ENCODE measurements at places on chromosomes 7 and 10.

DNA sequence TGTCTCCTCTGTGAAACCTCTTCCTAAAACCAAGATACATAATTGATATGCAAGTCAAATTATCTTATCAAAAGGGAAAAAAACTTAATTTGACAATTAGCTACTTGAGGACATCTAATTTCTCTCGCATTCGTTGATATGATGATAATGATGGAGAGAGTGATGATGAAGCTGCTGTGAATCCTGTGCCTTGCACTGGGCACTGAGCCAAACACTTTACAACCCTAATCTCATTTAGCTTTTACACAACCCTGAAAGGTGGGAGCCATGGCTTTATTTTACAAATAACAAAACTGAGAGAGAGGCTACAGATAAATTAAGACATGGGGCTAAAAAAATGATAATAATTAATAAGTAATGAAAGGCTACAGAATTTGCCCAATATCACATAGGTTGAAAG is 176.0 kb downstream of the NOC3L start:
- no peak for DNase-seq

DNA sequence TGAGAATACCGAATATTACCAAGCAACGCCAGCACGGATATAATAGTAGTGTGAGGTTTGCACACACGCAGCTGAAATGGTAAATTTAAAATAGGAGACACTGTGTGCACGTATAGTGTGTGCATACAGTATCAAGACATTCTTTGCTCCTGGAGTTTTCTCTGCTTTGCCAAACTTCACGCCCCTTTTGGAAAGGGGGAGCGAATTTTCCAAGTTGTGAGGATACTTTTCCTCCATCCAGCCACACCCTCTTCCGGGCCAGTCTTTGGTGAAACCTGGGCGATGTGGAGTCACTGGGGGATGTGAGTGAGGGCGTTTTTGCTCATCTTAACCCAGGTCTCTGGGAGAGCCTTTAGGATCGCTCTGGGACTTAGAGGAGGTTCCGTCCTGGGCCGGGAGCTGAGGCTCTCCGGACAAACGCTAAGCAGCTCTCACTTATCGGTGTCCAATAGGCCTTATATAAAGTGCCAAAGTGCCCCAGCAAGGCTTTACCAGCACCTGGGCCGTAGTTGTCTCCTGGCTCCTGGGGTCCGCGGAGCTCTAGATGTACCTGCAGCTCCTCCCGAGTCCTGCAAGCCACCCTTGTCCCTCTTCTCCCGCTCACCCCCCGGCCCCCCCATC is 160.0 kb upstream of the MKI67 start:
- DNase-seq = no peak

GRCh38 chr7:121994625-121995410 is 121.9 kb downstream of the PTPRZ1 start:
- peak; percentile 30 for DNase-seq

DNA sequence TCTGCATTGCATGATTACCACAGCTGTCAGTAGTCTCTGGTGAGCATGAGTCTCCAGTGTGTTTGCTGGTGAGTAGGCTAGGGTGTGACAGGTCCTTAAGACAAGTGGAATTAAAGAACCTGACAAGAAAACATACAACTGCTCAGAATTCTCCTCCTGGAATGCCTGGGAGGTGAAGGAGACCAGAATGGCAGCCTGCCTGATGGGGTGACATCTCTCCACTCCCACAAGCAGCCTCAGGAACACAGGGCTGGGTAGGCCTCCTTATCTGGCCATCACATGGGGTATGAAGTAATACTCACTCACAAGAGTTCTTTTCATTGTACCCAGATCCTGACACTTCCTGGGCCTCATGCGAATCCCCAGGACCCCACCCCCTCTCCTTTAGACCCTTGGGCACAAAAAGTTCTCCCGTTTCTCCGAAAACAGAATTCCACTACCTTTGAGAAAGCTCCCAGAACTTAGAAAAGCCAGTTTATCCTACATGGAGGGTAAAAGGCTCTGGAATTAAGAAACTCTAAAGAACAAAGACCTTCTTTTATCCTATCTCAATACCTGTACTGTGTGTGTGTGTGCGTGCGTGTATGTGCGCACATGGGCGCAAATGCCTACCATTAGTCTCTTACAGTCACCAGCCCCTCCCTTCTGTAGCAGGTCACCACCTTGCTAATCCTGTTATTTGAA is 33.4 kb upstream of the C1GALT1 start:
- DNase-seq = no peak

GRCh38 chr7:16918288-16918895 is 36.6 kb upstream of the AGR3 start:
- peak; percentile 36 for DNase-seq

- no peak for DNase-seq
Measured at GRCh38 chr7:152899004-152899403, 139.5 kb downstream of the ACTR3B start.

DNA sequence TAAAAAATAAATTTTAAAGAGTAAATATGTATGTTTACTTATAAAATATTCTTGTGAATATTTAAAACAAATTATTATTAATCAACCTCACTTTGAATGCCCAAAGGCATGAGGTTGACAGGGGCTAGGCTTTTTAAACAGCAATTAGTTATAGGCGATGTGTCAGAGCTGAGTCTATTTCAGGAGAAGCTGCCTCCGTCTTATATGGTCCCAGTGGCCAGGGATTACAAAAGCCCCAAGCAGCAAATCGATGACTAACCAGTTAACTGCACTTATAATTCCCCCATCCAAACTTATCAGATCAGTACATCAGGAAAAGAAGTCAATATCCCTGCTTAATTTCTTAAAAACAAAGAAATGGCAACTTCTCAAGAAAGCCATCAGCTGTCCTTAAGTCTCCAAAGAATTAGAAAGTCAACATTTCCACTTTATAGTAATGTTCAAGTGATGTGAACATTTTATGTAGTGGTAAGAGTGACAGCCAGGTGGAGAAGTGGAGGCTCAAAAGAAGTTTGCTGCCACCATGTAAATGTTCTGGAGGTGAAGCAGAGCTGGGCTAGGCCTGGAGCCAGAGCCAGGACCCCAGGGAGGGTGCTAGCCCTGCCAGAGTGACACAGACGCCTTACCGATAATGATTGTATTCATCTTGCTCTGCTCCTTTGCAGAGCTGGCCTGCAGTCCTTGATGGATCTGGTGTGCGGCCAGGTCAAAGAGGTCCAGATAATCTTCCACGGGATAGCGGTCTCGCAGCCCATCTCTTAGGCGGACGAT is 51.5 kb downstream of the CHST15 start:
- no peak for DNase-seq

DNA sequence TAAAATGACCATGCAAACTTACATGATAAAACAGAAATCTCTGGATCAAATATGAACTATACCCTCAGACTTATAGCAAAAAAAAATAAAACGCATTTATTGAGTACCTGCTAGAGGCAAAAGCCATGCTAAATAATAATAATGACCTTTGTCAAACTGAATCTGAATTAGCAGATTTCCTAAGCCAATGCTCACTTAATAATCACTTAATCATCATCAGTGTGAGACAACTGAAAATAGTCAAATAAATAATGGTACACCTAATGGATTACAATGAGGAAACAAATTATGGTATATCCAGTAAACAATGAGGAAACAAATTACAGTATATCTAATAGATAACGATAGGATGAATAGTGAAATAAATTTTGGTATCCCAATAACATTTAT is 37.6 kb downstream of the COL1A2 start:
- DNase-seq = no peak

GRCh38 chr10:47326306-47326926 is 4.2 kb downstream of the GDF2 start:
- DNase-seq = no peak

- no peak for DNase-seq
Measured at GRCh38 chr7:124275411-124275810, 242.5 kb upstream of the TMEM229A start.

DNA sequence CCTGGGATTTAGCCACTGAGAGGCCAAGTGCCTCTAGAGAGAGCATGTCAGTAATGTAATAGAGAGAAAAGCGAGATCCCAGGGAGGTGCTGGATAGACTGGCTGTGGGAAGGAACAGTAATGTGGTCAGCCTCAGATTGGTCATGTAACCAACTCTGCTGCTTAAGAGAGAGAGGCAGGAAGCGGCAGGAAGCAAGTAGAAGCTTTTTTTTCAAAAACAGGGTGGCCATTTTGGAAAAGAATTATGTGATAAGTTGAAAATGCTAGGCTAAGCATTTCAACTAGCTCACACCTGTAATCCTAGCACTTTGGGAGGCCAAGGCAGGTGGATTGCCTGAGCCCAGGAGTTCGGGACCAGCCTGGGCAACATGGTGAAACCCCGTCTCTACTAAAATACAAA is 3.7 kb upstream of the PCOLCE start:
- no peak for DNase-seq

- no peak for DNase-seq
Measured at GRCh38 chr7:31934551-31934950, 135.7 kb downstream of the PDE1C start.

DNA sequence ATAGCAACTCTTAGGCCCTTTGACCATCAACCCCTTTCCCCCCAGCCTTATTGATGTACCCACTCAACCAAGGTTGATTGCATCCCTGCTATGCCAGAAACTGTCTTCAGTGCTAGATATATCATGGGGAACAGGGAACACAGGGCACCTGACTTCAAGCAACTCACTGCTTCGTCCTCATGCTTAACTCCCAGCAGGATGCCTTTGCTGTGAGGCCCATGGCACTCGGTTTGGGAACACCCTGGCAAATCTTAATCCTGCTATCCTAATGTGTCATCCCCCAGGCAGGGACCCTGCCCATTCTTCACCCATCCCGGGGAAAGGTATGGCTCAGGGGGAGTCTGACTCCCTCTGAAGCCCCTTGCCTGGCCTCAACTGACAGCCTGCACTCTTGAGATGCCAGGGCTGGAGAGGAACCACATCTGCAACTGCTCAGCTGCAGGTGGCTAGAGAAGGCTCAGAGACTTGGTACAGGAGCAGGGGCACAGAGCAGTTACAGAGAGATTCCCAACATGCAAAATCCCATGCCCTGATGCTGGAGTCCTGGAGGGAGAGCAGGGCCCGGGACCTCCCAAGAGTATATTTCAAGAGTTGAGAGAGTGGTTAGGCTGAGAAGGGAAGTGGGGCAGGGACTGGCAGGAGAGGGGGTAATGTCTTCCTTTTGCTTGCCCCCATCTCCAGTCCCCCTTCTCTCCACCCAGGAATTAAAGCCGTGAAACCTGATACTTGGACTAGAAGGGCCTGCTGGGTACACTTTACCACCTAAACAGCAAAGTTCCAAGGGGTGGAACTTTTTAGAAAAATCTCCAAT is 2.4 kb upstream of the UNC5B start:
- DNase-seq = no peak

DNA sequence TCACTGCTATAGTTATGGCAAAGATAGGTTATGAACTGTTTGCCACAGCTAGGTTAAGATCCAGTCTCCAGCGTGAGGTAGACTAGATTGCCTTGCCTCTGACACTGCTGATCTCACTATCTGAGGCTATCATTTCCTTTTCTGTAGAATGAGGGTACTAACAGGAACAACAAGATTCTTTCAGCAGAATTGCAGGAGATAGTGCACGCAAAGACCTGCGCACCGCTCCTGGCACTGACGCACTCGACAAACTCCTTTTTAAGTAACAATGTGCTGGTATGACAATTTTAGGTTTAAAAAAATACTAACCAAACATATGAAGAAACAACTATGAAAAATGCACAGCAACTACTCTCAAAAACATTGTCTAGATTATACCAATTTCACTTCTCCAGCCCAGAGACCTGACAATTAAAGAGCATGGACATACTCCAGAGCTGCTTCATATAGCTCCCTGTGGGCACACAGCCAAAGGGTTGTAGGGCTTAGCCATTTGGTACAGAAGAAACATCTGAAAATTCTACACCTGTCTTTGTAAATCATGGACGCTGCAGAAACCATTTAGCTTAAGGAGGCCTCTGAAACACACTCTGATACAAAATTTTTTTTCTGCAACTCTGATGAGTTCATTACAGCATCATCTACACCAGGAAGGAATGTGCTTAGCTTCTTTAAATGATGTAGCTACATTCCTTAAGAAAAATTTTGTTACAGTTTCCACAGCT is 7.8 kb downstream of the ADAM12 start:
- no peak for DNase-seq

GRCh38 chr10:96470116-96470743 is 43.5 kb downstream of the TLL2 start:
- DNase-seq = peak; percentile 3

All from CD4-positive, alpha-beta T cell treated with Interleukin-10 for 1 hour (primary cell).